ENCODE measurements at places on chromosomes 1 and 21. TPM values are rescaled to one million over a fixed set of nuclear protein-coding genes. Genes with fewer than 3 reads are reported as not detected.
A peak's percentile ranks its signal among the peaks of the same experiment; 100 is the strongest.

The TSPEAR gene
- not detected for total RNA-seq

The SUSD4 gene
- total RNA-seq, result 3.1 TPM

The EPHA10 gene
- 0.13 TPM for total RNA-seq

DNA sequence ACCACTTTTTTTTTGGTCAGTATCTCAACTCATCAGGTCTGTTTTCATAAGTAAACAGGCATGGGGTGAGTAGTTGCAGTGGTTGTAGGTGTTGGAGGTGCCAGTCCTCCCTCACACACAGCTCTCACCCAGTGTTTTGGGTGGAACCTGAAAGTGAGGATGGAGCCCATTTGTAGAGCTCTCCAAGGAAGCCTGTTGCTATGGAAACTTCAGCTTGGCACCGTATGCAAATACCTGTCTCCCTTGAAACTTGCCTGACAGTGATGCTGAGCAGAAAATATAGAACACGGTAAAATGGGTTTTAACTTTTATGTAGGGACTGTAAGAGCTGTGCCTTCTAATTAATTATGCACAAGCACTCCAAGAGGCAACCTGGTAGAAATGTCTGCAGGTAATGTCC lies 214.1 kb downstream of the AJAP1 start:
- DNase-seq, result no peak

GRCh38 chr1:185566995-185567394 lies 167.2 kb upstream of the HMCN1 start:
- peak; percentile 97 for DNase-seq

DNA sequence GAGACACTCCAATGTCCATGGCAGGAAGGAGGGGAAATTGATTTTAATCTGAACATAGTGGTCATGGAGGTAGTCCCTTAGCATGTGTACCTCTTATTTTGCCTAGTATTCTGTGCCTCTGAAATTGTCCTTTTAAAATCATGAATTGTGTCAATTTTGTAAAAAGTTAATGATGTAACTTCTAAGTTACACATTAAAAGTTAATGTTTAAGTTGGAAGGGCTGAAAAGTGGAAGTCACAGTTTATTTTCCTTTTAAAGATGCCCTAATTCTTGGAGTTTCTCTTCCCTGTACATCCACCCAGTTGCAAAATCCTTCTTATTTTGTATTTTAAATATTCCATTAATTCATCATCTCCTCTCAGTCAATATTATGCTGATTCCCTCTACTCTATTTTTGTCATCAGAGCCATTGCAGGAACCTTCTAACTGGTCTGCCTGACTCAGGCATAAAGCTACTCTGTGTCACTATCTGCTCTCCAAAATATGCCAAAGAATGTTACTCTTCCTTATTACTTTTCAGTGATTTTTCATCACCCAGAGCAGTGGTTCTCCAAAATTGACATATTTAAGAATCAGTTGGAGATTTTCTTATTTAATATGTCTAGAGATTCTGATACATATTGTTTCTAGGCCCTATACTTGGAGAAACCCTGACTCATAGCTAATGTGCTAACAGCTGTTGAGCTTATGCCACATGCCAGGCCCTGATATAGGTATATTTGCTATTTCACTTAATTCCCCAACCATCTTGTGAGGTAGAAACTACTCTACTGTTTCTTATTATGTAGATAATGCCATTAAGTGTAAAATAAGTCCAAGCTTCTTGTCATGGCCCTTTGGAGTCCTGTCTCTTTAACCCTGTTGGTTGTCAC lies 5.1 kb downstream of the HOOK1 start:
- DNase-seq, result no peak

GRCh38 chr1:61797045-61797755 lies 54.9 kb downstream of the PATJ start:
- peak; percentile 5 for DNase-seq

- no peak for DNase-seq
Observed at GRCh38 chr1:150875197-150876118, 941 bp downstream of the ARNT start.
